ENCODE measurements at places on chromosomes 11 and 22. TPM values are rescaled to one million over a fixed set of nuclear protein-coding genes. Genes with fewer than 3 reads are reported as not detected.

SYT13 gene
- total RNA-seq = not detected

OR10A2 gene
- total RNA-seq = not detected

INSC gene
- total RNA-seq = not detected

OR5M10 gene
- not detected for total RNA-seq

OR52R1 gene
- not detected for total RNA-seq

IL18BP gene
- 13.5 TPM for total RNA-seq

TSGA10IP gene
- total RNA-seq = not detected

GRCh38 chr11:10551845-10552352, 10.9 kb upstream of the RNF141 start:
- DNase-seq = no peak

DNA sequence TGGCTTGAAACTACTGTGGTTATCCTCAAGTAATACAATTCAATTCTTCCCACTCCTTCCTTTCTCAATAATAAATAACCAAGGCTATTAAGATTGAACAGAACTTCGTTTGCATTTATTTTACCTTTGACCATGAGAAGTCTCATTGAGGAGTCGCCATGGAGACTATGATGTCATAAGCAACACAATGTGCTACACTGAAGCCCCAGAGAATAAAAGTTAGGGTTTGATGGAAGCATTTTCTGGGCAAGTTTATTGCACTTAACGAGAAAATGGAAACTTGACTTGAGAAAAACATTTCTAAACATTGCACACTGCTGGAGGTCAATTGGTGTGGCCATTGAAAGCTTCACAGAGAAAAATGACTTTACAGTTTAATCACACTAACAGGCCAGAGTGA, 121.5 kb downstream of the FAM76B start:
- DNase-seq = no peak

- no peak for DNase-seq
Measured at GRCh38 chr11:31818874-31819331, 7.8 kb upstream of the PAX6 start.

- no peak for DNase-seq
Measured at GRCh38 chr22:49751966-49752597, 75.6 kb downstream of the BRD1 start.

DNA sequence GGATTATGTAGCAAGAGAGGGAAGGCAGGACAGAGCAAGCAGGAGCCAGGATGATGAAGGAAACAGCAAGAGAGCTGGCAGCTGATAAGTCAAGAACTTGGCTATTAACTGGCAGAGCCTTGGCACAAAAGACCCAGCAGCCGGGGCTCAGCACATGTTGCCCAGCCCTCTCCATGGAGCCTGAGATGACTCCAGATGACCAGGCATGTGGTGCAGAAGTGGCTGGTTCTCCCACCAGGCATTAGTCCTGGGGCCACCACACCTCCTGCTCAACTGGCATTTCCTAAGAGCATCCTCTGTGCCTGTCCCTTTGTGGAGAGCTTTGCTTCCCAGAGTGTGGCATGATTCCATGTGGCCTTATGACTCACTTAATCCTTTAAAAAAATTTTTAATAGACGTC, 522.6 kb downstream of the MN1 start:
- DNase-seq = no peak

DNA sequence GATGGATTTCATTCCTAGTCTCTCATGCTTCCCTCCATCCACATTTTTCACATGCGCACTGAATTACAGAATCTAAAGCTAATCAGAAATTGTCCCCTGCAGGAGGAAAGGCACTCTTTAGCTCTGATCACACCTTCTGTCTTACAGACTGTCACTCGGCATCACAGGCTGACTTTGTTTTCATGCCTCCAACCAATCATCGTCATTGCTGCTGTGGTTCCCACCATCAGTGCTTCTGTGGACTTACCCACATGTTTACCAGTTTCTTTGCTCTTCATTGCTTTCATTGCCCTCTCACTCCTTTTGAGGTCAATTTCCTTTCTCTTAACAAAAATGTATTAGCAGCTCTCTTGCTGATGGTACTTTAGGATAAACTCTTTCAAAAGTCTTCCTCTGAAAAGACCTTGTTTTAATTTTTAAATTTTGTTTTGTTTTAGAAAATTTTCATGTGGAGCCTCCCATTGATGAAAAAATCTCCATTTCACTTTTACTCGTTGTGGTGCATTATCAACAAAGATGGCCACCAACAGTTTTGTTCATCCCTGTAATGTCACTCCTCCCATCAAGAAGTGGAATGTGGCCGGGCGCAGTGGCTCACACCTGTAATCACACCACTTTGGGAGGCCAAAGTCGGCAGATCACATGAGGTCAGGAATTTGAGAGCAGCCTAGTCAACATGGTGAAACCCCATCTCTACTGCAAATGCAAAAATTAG, 20.2 kb upstream of the TREH start:
- DNase-seq = no peak

- no peak for DNase-seq
Measured at GRCh38 chr22:46636221-46637002, 16.2 kb downstream of the GRAMD4 start.

- no peak for DNase-seq
Measured at GRCh38 chr11:87092159-87092558, 54.4 kb downstream of the TMEM135 start.

DNA sequence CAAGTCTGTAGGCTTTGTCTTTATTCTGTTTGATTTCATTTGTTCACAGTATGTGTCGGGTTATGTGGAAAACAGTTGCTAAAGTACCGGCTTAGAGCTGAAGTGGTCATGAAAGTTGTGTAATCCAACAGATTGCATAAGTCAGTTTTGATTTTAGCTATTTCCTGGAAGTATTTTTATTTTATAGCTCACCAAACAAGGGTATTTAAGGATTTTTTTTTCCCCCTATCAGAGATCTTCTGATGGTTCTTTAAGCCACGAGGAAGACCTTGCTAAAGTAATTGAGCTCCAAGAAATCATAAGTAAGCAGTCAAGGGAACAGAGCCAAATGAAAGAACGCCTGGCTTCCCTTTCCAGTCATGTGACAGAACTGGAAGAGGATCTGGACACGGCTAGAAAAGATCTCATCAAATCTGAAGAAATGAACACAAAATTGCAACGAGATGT, 55.9 kb downstream of the PPFIA1 start:
- no peak for DNase-seq

- DNase-seq = no peak
Measured at GRCh38 chr11:87421422-87421821, 383.7 kb downstream of the TMEM135 start.

- no peak for DNase-seq
Measured at GRCh38 chr11:119284344-119285157, 32.4 kb downstream of the MCAM start.

- DNase-seq = no peak
Measured at GRCh38 chr11:93841446-93841845, 9.0 kb downstream of the VSTM5 start.

GRCh38 chr11:16788141-16789062, 50.0 kb downstream of the C11orf58 start:
- DNase-seq = peak; percentile 32

GRCh38 chr11:95697614-95698408, 91.8 kb downstream of the FAM76B start:
- no peak for DNase-seq
